ENCODE measurements at places on chromosomes 7 and 10.

- DNase-seq: no peak
Measured at GRCh38 chr10:33112831-33113455, 154.9 kb upstream of the ITGB1 start.

- no peak for DNase-seq
Measured at GRCh38 chr7:96997512-96998032, 7.8 kb upstream of the DLX6 start.

- DNase-seq: no peak
Measured at GRCh38 chr7:140448781-140449480, 30.4 kb downstream of the MKRN1 start.

DNA sequence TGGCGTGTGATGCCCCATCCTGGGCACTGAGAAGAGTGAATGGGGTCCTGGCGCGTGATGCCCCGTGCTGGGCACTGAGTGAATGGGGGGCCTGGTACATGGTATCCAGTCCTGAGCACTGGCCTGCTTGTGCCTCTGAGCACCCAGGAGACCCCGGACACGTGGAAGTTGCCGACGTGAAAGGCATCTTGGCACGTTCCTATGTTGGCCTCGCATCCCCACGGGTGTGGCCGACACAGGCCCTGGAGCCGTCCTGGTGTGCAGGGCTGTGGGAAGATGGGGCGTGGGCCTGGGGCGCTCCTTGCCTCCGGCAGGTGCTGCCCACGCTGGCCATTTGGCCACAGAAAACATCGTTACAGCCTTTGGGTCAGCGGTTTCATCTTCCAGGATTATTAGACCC lies 35.5 kb downstream of the CFAP46 start:
- no peak for DNase-seq

DNA sequence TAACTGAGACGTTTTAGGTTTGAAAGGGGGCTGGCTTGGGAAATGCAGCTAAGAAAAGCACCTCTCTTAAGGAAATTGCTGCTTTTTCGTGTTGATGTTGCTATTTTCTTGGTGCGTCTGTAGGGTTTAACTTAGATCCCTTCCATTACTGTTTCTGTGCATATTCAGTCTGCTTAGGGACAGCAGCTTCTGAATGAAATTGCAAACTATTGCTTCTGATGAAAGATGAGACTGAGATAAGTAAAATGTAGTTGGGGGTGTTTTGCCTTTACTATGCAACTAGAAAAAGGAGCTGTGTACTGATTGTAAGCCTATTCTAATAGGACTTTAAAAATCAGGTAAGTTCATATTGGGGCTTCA lies 772 bp downstream of the HDAC9 start:
- DNase-seq: no peak

DNA sequence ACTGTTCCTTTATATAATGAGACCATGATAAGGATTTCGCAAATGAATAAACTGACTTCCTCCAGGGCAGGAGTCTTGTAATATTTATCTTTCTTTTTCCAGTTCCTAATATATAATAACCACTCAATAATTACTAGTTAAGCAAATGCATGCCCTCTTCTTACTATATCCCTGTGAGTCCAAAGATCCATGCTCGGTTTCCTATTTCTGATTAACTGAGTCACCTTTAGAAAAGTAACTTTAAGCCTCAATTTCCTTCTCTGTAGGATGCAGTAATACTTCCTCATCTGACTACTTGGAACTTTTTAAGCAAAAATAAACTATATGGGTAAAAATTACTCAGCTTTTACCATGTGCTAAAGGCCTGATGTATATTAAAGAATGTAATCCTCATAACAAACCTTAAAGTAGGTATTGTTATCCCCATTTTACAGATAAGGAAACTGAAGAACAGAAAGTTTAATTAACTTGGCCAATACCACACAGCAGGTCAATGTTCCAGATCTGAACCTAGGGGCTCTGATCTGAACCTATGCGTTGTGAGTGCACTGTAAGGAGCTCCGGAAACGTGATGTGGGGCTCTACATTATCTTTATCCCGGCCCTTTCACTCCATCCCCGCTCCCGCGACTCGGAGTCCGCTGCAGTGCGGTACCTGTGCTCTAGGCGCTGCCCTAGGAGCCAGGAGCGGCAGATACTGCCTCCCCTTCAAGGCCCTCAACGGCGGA lies 458 bp downstream of the COX15 start:
- DNase-seq: no peak

DNA sequence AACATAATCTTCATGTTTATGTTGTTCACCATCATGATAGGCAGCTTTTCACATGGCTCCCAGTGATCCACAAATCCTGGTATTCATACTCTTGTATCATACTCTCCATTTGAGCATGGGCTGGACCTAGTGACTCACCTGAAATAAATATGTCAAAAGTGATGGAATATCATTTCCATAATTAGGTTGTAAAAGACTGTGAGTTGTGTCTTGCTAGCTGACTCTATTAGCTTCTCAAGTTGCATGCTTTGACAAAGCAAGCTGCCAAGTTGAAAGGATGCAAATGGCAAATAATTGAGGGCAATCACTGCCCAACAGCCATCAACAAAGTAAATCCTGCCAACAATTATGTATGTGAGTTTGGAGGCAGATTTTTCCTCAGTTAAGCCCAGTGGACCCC lies 300.4 kb downstream of the AHR start:
- no peak for DNase-seq

DNA sequence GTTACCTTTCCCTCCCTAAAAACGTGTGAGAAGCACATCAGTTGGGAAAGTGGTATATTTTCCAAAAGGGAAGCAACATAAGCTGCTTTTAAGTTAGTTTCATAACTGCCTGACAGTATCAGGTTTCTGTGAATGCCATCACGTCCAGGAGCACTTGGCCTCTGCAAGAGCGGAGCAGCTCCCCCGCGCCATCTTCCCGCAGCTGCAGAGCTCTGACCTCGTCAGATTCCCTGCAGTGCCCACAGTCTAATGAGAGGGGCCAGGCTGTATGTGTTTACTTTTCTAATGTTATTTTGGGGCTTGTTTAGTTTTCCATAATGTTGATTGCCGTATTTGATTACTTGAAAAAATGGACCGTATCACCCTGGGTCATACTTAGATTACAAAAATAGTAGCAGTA lies 74.2 kb downstream of the MGMT start:
- DNase-seq: no peak

DNA sequence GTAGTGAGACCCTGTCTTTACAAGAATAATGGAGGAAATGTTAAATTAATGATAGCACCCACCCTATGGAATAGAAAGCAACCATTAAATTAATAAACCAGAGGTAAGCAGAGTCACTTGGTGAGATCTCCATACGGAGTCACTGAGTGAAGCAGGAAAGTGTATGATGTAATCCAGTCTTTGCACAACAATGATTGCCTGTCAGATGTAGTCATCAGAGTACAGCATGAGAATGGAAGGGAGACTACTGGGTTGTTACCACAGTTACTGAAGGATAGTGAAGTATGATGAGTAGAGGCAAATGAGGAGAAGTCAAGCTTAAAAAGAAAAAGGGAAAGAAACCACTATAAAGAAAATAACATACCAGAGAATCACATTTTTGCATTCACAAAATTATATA lies 371.9 kb upstream of the SHH start:
- DNase-seq: no peak

DNA sequence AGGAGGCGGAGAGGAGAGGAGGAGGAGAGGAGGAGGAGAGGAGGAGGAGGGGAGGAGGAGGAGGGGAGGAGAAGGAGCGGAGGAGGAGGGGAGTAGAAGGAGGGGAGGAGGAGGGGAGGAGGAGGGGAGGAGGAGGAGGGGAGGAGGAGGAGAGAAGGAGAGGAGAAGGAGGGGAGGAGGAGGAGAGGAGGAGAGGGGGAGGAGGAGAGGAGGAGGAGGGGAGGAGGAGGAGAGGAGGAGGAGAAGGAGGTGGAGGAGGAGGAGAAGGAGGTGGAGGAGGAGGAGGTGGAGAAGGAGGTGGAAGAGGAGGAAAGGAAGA lies 15.5 kb upstream of the CRCP start:
- DNase-seq: no peak

DNA sequence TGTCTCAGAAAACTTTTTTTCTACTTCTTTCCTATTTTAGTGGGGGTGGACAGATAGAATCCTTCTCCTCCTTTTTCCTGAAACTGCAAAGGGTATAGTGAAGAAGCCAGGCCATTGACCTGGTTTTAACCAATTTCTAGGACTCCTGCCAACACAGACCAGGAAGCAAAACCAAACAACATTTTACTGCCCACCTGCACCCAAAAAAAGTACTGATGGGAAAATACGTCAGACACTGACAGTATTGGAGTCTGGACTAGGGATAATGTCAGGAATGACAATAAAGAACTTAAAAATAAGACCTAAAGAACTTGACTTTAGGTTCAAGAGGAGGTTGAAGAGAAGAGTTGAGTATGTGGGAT lies 5.0 kb upstream of the STEAP4 start:
- DNase-seq: no peak

DNA sequence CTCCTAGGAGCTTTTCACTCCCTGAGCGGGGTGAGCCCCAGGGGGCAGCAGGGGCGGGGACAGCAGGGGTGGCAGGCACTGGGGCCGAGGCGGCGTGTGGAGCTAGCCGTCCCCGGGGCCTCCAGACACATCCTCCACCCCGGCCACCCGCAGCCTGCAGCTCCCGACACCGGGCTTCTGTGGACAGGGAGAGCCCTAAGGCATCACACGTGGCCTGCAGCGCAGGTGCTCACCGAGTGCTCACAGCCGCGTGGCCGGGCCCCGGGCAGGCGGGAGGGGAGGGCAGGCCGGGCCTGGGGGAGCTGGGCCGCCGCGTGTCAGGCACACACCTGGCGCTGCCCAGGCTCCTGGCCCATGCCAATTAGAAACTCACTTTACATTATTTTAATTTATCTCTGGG lies 51.4 kb downstream of the MICALL2 start:
- no peak for DNase-seq

Data from T-helper 1 cell (primary cell).